Activated naive CD4-positive, alpha-beta T cell treated with anti-CD3 and anti-CD28 coated beads for 36 hours (primary cell): ENCODE measurements at places on chromosomes 7 and 10. TPM values are rescaled to one million over a fixed set of nuclear protein-coding genes. Genes with fewer than 3 reads are reported as not detected.

The CREB5 gene
- 0.48 TPM for total RNA-seq

The HABP2 gene
- not detected for total RNA-seq

The C10orf143 gene
- 3.5 TPM for total RNA-seq

- peak; percentile 11 for DNase-seq
These were observed 69.6 kb upstream of the GRM8 start for GRCh38 chr7:127322351-127322750.

DNA sequence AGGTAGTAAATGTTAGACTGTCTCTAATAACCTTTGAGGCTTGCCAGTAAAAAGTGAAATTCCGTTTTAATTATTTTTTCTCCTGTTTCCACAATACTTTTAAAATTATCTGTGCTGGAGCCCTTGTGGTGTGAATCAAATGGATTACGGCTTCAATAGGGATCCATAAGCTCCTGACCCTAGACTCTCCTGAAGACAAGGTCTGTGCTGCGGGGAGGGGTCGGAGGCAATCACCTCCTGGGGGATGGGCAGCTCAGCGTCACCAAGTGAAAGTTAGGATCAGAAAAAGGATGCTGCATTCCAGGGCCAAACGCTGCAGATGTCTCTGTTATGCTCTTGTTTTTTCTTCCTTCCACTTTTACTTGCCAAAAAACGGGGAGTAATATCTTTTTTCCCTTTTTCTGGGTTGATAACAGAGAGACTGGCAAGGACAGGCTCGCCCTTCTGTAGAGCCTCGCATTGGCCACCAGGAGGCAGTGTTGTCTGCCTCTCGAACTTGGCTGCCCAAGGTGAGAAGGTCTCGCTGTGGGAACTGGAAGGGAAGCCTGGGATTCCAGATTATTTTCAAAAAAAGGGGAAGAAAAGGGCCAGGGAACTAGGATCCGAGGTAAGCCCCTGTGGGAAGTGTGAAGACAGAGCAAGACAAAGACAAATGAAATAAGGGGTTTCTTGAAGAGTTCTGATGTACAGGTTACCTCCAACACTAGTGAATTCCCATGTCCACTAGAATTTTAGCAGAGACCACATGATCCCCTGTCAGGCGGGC lies 621.9 kb downstream of the ACTR3B start:
- peak; percentile 20 for DNase-seq

DNA sequence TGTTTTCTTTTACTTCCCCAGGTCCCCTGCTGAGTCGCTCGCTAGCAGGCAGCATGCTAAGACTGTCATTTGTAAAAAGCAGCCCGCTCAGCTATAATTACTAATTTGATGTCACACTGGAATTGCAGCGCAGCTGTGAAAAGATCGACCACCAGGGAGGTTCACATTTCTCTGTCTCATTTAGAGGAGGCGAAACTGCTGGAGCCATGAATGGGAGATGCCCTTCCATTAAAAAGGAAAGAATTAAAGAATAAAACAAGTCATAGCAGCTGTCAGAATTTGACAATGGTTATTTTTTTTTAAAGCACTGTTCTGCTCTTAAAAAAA lies 153.5 kb downstream of the PIP4K2A start:
- DNase-seq, result no peak
